ENCODE measurements at places on chromosomes 5 and 9.
A peak's percentile ranks its signal among the peaks of the same experiment; 100 is the strongest.

DNA sequence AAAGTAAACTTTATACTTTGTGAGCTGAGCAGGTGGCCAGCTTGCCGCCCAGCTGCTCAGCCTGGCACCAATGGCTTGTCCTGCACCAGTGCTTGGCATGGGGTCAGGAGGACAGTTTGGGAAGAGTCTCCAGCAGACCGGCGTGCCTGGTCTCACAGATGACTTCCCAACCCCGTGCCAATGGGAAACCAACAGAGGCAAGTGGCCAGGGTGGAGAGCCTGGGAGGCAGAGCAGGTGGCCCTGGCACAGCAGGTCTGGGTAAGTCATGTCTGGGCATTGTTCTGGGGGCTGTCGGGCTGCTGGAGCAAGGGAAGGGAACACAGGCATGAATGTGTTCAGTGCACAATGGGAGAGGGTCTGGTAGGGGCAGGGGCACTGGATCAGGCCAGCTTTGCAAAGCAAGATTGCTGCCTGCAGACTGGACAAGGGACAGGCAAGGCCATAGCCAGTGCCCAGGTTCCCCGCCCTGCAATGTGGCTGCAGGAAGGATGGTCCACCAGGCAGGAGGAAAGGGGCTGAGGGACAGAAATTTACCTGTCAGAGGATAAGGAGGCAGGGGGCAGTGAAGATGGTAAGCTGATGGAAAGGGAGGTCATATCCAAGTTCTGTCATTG is 76.2 kb upstream of the ALDH1B1 start:
- no peak for DNase-seq

DNA sequence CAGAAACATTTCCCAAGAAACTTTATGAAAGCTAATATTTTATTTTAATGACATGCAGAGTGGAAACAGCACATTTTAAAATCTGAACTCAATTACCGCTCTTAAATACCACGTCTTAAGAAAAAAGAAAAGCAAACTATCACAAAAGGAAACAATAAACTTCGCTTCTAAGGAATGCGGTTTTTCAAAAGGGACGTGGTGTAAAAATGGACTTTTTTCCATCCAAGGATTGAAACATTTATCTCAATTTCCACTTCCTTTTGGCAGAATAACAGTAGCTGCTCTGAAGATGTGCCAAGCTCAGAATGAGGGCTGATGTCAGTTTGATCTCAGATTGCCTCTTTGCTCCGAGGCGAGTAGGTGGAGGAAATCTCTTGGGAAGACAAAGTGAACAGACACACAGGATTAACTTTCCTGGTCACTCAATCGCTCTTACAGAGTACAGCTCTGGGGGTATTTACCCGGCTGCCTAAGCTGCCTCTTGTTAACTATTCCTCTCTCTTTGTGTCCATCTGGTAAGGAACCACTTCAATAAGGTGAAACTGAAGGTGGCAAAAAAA is 158.5 kb downstream of the TRPM6 start:
- DNase-seq, result no peak

- DNase-seq, result no peak
These were observed 50.3 kb upstream of the TMC1 start for GRCh38 chr9:72471096-72471495.

- no peak for DNase-seq
These were observed 185.2 kb downstream of the CCDC171 start for GRCh38 chr9:15738011-15738410.

- DNase-seq, result no peak
These were observed 118.6 kb upstream of the COL5A1 start for GRCh38 chr9:134522976-134523375.

DNA sequence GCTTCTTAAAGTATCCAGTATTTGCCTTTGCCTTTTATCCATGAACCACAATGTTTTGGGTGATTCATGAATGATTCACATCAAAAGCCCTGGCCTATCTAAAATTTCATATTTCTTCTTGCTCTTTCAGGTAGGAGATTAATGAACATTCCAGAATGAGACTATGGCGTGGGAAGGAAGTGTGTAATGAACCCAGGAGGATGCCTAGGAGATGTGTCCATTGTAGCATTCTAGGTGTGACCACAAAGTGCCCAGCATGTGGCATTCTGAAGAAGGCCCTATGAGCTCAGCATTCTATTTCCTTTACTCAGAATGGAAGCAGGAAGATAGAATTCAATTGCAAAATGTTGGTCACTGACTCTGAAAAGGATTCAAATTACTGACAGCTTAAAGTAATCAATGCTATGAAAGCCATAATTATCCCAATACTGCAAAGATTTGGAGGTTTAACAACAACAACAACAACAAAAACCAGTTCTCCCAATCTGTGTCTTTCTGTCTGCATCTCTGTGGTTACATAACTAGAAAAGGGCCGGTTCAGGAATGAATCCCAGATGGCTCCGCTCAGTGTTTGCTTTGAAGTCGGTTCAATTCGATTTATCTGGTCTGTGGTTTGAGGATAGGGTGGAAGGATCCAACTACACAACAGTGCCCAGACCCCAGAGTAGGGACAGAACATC is 126.7 kb downstream of the FOXD1 start:
- no peak for DNase-seq

DNA sequence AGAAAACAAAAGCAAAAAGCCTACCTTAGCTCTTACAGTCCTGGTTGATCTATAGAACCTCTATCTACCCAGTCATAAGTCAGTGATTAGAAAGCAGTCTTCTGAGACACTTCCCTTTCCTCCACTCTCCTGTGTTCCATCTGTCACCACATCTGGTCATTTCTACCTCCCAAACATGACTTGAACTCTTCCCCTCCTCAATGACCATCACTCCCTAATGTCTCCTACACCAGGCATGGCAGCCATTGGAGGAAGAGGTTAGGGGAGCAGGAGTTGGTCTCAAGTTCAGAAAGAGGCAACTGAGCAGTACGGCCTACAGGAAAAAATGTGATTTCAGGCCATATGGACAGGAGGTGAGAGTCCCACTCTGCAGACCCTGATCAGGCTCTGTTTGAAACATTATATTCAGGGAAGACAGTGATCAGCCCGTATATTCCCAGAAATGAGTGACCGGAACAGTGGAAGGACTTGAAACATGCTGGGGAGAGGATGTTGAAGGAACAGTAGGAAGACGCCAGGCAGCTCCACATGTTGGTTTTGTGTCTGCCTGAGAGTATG is 12.0 kb downstream of the ABLIM3 start:
- DNase-seq, result no peak

- no peak for DNase-seq
These were observed 155.5 kb upstream of the WWC1 start for GRCh38 chr5:168135897-168136296.

GRCh38 chr5:60185231-60186099 is 291.9 kb upstream of the PDE4D start:
- DNase-seq, result no peak

- DNase-seq, result no peak
These were observed 483.4 kb downstream of the SPATA31A7 start for GRCh38 chr9:61673247-61673646.

GRCh38 chr9:129442803-129443511 is 177.9 kb downstream of the C9orf50 start:
- DNase-seq, result no peak

DNA sequence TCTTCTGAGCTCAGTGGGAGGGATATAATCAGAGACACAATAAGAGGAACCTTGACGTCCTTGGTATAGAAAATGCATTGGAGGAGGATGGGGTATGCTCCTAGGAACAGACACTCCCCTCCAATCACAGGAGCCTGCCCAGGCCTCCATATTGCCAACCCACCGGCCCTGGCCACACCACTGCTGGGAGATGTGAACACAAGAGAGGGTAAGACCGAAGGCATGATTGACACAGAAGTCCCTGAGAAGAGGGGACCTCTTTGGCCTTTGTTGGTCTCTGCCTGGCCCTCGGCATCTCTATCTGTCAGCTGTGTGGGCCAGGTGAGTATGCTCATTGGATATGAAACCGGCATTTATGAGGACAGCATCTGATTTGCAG is 62.0 kb downstream of the CRB2 start:
- no peak for DNase-seq

DNA sequence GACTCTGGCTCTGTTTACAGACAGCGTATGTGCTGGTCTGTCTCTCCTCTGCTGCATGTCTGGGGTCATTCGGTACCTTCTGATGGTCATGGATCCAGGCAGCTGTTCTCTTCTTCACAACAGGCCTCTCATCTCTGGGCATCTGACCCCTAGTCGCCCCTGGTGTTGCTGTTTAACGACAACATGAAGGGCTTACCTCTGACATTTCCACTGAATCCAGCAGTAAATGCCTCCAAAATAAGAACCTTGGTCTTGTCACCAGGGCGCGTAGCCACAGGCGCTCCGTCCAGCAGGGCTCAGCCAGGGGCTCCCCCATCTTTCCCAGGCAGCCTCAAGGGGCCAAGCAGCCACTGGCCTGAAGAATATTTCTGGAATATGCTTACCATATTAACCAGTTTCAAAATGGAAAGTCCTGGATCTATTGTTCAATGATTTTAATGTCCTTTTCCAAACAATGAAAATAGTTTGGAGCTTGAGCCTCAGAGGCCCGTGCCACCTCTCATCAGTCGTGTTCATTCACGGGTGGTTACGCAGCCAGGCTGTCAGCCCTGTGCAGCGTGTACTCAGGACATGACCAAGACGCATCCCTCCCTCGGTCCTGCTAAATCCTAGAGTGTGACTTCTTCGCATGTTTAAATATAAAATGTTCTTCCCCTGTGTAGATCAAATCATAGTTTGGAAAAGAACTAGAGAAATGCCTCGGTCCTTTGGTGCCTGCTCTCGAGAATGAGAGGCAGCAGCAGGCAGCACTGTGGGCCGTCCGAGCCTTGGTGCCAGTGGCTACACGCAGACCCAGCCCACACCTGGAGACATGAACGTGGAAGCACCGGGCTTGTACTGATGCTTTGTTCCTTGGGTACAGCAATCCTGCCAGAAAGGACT is 30.1 kb upstream of the LRRC14B start:
- DNase-seq, result no peak

GRCh38 chr5:527646-528628 is 3.7 kb upstream of the SLC9A3 start:
- DNase-seq, result peak; percentile 17

DNA sequence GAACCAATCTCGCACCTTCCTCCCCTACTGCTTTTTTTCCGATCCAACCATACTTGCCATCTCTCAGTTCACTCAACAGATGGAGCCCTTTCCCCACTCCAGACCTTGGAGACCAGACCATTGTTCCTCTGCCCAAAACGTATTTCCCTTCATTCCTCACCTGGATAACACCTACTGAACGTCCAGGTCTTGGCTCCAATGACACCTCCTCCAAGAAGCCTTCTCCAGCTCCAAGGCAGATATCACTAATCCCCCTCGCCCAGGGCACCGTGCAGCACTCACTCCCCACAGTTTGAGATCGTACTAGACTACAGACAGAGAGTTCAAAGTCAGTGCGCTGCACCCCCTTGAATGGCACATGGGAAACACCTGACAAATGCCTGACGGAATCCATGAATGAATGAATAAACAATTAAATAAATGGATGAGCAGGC is 47.1 kb upstream of the AKNA start:
- DNase-seq, result no peak

GRCh38 chr9:130417602-130418001 is 27.2 kb upstream of the ASS1 start:
- DNase-seq, result no peak

- DNase-seq, result no peak
These were observed 79.8 kb upstream of the BOD1 start for GRCh38 chr5:173696216-173696615.

DNA sequence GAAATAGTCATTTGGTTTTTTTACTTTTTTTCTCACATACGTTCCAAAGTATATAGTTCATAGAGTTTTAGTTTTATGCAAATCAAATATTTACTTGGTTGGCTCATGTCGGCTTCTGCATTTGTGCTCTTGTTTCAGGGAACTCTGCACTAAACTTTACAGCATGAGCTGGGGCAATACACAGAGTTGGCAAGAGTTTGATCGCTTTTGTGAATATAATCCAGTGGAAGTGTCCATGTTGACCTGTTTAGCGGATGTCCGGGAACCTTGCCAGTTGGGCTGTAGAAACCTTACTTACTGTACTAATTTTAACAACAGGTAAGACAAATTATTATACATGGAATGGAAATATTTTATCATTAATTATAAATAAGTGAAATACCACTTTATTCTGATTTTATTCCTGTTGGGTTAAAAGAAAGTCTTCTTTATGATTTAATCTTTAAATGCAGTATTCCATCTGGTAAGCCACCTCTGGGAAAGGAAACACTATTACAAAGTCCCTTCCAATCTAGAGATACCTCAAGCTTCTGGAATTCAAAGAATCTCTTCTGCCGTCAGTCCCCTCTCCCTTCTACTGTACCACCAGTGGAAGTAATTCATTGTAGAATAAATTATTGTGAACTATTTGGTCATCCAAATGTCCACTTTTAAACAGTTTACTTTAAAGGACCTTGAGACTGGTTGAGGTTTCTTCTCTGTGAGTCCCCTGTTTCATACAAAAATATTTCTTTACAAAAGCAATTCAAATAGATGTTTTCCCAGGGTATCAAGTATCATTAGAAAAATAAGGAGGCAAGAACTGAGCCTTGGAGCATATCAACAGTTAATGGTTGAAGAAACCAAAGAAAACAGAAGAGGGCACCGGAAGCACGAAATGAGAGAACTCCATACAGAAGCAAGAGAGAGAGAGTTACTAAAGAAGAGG is 45.2 kb upstream of the GLIPR2 start:
- no peak for DNase-seq

- DNase-seq, result no peak
These were observed 79.2 kb upstream of the SLCO4C1 start for GRCh38 chr5:102375272-102375671.

DNA sequence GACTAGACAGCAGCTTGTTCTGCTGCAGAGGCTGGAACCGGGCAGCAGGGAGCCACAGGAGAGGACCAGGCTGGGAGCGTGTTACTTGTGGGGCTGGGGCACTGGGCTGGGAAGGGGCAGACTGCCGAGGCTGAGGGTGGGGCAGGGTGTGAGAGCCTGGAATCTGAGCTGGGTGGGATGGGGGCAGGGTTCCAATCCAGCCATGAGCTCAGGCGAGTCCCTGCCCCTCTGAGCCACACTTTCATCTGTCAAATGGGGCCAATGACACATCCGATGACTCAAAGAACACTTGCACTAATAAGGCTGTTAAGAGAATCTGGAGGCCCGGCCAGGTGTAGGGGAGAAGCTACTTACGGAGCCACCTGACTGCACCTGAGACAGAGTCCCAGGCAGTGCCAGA is 18.7 kb upstream of the WDR38 start:
- no peak for DNase-seq

DNA sequence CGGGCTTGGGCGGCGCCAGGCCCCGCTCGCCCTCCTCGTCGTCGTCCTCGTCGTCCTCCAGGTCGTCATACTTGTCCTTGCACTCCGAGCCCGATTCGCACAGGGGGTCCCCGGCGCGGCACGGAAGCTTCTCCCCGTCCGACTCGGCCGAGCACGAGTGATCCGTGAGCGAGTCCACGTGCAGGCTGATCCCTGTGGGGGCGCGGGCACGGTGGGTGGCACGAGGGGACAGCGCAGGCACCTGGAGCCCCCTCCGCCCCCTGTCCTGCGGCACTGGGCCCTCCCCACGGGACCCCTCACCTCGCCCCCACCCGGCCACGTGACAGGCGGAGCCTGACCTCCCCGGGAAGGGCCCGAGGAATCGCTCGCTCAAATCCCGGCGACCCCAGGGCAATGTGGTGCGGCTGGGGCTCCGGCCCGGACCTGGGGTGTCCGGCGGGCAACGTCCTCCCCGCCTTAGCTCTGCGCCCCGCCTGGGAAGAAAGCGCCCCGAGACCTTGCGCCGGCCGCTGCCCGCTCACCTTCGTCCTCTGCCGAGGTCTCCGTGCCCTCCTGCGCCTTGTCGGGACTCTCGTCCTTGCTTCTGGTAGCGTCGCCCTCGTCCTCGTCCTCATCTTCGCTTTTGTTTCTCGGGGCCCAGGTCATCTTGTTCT is 2.5 kb downstream of the IRX2 start:
- no peak for DNase-seq

Measured in stimulated activated CD4-positive, alpha-beta T cell treated with anti-CD3 and anti-CD28 coated beads, Interleukin-12 subunit alpha, Interleukin-12 subunit beta, amount 100 ng/mL, for 24 hours (primary cell).